ENCODE measurements at places on chromosomes 5 and 9.

GRCh38 chr5:81105261-81105877, 127.8 kb upstream of the CKMT2 start:
- DNase-seq: no peak

- no peak for DNase-seq
These were observed 182.0 kb upstream of the MOCS2 start for GRCh38 chr5:53291528-53291927.

- no peak for DNase-seq
These were observed 121.0 kb upstream of the RGS7BP start for GRCh38 chr5:64384765-64385164.

- no peak for DNase-seq
These were observed 229.9 kb downstream of the GNA14 start for GRCh38 chr9:77418226-77418625.

- peak; percentile 16 for DNase-seq
These were observed 7.5 kb upstream of the TOR2A start for GRCh38 chr9:127742435-127743088.

DNA sequence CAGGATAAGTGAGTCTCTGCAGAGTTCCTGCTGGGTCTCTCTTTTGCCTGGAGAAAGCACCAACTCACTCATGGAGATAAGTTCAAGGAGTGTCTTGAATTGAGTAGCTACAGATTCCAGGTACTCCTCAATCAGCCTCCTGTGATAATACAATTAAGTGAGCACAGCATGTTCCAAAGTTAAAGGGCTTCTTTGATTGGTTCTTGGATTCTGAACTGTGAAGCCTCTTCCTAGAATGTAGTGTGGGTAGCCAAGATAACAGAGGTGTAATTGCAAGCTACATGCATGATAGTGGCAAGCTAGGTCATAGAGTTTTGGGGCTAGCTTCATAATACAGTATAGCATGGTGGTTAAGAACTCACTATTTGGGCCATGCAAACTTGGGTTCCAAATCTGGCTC, 23.2 kb upstream of the CARNMT1 start:
- DNase-seq: no peak

DNA sequence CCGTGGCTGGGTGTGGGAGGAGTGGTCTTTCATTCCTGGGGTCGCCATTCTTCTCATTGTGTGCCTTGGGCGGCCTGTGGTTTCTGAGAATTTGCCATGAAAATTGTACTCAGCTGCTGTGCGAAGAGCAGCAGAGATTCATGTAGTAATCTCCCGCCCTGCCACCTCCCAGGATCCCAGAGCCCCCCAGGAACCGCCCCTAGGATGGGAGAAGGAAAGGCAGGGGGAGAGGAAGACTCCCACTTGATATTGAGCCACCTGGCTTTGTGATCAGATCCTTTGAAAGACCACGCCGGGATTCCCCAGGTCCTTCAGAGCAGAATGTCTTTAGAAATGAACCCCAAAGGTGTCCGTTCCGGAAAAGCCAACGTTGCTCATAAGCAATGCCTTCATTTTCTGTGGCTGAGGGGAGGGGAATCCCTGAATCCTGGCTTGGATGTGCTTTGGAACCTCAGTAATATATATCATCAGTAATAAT, 27.6 kb downstream of the NEURL1B start:
- DNase-seq: no peak

GRCh38 chr9:27572918-27573633, at the start of gene C9orf72:
Gene C9orf72, minus strand, starts transcription at chr9:27573481. Its CDS starts 6,361 bp downstream, at chr9:27567120.
- DNase-seq: no peak

DNA sequence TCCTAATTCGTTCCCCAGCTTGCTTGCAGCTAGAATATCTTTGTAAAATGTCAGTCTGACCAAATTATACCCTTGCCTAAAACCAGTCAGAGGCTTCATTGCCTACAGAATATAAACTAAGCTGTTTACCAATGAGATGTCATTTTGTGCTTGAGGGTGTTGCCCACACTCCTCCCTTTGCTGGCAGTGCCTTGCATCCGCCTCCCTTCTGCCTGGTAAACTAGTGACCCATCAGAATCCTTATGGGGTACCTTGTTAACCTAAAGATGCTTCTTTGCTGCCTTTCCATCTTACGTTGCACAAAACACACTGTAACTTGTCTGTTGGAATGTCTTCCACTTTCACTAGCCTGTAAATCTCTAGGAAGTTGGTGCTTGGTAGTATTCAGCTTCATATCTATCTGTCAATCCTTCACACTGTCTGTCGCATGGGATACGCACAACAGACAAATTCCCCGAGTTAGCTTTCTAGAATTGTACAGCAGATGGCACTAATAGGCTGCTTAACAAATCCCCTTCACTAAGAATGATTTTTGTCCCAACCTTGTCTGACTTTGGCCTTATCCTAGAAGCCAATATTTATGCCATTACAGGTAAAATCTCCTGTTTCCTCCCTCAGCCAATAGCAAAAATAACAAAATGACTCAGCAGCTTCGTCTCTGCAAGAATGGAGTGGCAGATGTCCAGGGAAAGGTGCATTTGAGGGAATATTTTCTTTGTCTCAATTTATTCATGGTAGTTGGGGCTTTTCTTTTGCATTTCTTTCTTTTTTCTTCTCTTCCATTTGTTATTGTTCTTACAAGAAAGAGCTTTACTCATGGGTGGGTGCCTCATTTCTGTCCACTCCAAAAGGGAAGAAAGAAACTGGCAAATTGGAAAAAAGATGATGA, 3.0 kb downstream of the NUDT2 start:
- DNase-seq: no peak
